Mammary epithelial cell (primary cell): ENCODE measurements at places on chromosomes 7 and 10. TPM values are rescaled to one million over a fixed set of nuclear protein-coding genes. Genes with fewer than 3 reads are reported as not detected.

GHRHR gene
- total RNA-seq: not detected in 2 replicates

DMBT1 gene
- 0.24 and 0.27 TPM in 2 replicates for total RNA-seq

PTPRN2 gene
- total RNA-seq: 0.28 and 0.91 TPM in 2 replicates

- no peak for DNase-seq
Observed at GRCh38 chr10:30832749-30833627, 198.7 kb downstream of the ZNF438 start.

DNA sequence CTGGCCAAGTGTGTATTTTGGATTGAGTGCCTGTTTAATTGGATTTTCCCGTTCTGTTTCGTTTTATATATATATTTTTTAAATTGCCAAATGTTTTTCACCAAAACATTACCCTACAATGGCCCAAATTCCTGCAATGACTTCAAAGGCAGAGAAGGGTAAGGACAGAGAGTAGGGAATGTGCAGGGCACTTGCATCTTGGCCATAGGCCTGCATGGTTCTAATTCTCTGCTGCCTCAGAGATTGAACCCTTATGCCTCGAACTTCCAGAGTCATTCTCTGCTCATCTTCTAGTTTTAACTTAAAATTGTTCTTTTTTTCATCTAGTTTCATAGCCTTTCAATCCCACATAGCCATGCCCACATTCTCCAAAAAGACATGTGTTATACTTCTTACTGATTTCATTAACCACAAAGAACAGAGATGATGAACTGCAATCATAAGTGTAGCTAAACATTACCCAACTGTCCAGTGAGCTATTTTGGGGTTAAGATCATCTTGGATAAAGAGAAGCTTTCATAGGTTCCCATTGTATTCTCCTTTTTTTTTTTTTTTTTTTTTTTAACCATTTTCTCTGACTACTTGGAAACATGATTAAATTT, 177.6 kb downstream of the PLXDC2 start:
- peak; percentile 23 for DNase-seq

DNA sequence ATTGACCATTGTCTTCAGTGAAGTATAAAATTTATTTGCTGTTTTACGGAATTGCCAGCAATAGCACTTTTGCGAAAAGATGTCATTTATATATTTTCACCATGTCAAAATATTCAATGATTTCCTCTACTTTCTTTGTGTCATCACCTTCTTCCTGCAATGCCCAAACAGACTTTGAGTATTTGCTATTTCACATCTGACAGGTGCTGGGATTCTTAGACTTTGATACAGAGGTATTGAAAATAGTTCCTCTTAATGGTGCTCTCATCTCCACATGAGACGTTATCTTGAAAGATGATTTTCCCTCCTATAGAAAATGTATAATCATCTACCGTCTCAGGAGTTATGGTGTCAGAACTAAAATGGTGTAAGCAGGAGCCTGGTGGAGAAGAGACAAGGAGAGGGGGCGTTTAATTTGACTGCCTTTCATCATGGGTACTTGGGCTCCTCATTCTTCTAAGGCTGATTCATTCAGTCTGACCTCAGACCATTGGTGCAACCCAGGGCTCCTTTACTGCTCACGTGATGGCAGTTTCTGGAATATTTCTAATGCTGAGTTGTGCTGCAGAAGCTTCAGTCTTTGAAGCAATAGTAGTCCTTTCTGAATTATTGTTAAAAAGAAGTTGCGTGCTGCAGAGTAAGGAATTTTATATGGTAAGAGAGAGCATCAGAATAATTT, 404.6 kb downstream of the PHTF2 start:
- no peak for DNase-seq

- no peak for DNase-seq
Observed at GRCh38 chr7:48259463-48260280, 88.4 kb downstream of the ABCA13 start.

DNA sequence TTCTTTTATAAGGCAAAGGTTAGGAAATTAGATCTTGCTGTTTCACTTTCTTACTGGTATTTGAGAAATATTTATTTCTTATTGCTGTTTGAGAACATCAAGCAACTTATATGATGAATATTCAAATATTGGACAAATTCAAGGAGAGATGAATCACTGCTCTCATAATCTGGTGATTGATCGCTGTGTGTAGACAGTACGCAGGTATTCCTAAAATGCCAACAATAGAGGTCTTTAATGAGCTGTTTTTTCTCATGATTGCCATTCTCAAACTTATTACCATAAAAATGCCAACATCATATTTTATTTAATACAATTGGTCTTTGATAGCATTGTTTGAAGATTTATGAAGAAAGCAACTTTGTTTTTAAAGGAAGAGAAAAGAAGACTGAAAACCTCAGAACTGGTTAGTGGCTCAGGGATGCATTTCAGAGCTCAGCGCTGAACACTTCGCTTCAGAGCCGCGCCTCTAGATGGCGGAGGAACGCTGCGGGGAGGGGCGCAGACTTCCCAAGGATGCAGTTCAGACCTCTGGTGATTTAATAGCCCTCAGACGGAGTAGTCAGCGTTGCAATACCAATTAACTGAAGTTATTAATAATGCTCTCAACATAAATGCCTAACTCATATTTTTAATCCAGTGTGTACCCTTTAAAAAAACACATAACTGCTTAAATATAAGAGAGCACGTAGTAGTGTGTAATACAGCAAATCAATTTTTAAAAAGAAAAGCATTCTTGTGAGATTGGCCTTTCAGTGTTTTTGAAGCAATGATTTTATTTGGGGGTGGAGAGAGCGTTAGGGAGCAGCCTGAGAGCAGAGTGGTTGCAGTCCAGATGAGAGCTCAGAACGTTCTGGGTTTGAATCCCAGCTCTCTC, 38.5 kb upstream of the STEAP4 start:
- no peak for DNase-seq
